ENCODE measurements at places on chromosomes 1 and 21.

DNA sequence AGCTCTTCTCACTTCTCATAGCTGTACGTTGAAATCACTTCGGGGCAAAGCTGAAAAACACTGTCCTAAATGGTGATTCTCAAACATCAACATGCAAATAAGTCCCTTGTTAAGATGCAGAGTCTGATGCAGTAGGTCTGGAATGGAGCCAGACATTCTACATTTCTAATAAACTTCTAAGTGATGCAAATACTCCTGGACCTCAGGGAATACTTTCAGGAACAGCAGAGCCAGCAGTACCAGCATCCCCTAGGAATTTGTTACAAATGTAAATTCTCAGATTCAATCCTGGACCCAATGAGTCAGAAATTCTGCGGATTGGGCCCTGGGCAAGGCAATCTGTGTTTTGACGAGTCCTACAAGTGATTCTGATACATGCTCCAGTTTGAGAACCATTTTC is 152.3 kb downstream of the PCNX2 start:
- DNase-seq = no peak

DNA sequence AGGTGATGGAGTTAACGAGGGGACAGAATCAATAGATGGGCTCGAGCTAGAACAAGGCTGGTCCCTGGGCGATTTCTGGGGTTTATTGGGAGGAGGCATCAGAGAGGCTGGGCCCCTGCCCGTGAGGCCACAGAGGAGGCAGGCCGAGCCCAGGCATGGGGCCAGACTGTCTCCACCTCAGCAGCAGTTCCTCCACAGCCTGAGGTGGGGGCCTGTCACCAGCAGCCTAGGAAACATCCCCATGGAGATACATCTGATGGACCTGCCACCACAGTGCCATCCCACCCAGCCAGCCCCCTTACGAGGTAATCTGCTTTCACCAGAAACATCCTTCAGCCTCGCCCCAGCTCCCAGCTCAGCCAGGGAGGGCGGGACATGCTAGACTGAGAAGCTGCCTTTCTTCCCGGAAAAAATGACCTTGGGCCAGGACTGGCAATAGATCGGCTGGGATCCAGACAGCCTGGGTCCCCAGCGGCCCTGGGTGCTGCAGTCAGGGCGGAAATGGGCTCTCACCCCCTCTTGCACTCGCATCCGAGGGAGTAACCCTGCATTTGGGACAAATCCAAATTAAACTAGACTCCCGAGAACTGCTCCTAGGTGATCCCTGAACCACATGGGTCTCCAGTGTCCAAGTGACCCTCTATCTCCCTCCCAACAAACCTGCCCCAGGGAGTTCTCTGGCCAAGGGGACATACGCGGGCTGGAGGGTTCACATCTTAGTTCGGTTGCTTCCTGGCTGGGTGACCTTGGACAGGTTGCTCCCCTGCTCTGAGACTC is 10.0 kb upstream of the EPHA8 start:
- no peak for DNase-seq

- no peak for DNase-seq
Observed at GRCh38 chr1:43729816-43730463, 22.6 kb downstream of the ST3GAL3 start.

GRCh38 chr21:33828083-33828482 is 87.5 kb downstream of the ATP5PO start:
- no peak for DNase-seq

- DNase-seq = no peak
Observed at GRCh38 chr21:18772404-18772803, 368.8 kb upstream of the TMPRSS15 start.

- DNase-seq = no peak
Observed at GRCh38 chr1:71882226-71882625, 400.1 kb downstream of the NEGR1 start.

- DNase-seq = no peak
Observed at GRCh38 chr1:68291688-68292384, 59.5 kb upstream of the WLS start.

- no peak for DNase-seq
Observed at GRCh38 chr1:167431261-167431908, 86.9 kb downstream of the CD247 start.

- DNase-seq = no peak
Observed at GRCh38 chr1:200784576-200784975, 45.9 kb downstream of the CAMSAP2 start.

DNA sequence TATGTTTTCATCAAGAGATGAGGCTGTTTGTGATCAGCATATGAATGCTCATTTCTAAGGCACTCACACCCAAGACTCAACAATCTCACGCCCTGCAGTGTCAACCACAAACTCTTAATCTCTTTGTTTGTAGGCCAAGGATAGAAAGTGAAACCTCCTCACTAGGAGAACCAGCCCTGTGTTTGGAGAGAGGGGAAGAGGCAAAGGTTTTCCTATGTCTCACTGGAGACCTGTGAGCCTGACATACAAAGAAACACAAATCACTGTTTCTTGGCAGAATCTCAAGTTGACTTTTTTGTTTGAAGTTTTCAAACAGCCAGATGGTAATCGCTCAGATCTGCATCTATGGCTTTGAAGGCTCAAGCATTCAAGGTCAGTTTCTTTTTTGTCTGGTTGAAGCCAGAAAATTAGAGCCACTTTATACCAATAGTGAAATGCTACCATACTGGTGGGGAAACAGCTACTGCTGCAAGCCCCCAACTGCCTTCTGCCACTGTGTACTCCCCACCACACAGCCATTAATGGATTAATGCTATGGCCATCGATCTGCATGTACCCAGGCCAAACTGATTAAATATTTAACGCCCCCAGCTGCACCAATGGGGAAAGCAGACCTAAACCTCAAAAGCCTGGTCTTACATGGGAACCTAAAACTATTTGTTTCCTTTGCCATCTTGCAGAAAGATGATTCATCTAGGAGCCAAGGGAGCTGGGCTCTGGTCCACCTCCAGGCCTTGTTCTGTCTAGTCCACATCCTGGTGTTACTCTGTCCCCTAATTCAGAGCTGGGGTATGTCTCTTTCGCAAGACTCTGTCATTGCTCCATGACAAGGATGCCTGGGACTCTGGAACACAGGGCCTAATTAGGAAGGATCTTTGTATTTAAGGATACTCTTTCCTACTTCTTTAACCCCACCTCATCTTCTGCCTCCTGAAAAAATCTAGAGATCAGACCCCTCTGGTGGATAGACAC is 16.3 kb downstream of the PDZK1 start:
- no peak for DNase-seq

DNA sequence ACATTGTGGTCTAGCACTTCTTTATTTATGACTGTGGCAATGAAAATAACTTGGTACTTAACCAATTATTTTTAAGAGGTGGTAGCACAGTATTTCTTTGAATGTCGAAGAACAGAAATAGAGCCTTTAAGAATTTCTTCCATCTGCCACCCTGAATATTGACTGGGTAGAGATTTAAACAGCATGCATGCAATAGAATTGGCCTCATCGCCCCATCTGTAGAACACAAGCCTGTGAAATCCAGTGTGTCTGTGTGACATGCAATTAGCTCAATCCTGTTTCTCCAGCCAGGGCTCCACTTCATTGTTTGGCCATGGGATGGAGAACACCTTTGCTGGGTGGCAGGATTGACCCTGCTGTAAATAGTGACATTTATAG is 17.1 kb upstream of the KLHDC8A start:
- no peak for DNase-seq

- DNase-seq = no peak
Observed at GRCh38 chr1:153057375-153057774, at the start of gene SPRR2A. SPRR2A (minus strand) TSS chr1:153057512; CDS start chr1:153056735, 777 bp downstream.

DNA sequence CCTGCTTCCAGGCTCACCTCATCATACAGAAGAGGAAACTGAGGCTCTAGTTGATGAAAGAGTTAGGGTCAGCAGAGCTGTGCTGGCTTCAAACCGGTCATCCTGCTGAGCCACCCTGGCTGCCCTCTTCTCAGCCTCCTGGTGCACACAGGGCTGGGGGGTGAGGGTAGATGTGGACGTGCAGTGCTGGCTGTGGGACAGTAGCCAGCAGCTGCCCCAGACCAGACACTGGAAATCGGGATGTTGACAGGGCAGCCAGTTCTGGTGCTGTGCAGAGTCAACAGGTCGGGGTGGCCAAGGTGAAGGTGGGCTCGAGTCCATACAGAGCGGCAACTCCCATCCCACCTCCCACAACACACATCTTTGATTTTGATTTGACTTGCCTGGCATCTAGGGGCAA is 1.5 kb upstream of the CLCNKA start:
- DNase-seq = no peak

DNA sequence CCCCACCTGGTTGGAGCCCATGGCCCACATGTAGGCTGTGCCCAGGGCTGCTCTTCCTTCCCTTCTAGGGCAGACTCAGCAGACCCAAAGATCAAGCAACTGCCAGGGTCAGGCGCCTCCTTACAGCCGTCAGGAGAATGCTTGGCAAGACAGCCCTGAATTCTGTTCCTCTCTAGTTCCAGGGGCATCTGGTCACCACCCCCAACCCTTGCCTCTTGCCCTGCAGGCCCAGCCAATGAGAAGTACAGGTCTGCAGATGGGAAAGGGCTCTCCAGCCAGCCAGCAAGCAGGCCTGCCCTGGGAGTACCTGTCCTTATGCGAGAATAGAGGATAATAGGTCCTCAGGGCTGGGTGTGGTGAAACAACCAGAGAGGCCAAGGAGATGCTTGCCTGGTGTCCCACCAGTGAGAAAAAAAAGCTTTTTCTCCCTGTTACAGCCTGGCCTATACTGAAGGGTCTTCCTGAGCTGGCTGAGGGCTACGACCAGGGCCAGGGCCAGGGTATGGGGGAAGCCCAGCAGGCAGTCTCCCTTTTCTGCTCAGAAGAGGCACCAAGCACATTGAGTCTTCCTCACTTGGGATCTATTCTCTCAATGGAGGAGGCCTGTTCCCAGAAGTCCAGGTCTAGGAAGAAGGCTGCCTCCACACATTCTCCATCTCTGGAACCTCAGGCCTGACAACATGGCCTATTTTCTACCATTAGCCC is 31.4 kb downstream of the NAV1 start:
- DNase-seq = no peak

GRCh38 chr21:29677326-29677725 is 262.5 kb downstream of the GRIK1 start:
- DNase-seq = no peak

DNA sequence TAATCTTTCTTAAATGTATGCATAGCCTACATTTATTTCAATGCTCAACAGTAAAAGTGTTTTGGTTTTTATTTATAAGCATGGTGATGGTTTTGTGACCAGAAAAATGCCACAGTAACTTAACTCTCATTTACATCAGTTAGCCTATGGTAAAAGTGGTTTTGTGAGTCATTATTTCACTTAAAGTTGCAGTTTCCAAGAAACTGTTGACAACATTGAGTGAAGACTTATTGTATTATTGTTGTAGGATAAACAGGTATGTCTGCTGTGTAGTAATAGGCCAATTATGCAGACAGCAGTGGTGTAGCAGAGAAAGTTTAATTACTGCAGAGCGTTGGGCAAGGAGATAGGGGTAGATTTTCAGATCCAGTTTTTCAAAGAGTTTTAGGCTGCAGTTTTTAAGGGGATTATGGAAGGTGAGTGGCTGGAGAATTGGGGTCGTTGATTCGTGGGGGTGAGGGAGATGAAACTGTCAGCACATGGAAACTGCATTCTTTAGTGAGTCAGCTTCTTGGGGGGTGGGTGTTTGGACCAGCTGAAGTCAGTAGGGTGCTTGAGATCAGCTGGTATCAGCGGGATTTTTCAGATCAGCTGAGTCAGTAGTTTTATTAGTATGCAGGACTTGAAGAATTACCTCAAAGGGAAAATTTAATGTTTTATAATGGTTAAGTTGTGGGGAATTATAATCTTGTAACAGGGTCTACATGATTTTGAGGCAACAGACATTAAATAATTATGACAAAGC is 168.7 kb upstream of the FMN2 start:
- no peak for DNase-seq

DNA sequence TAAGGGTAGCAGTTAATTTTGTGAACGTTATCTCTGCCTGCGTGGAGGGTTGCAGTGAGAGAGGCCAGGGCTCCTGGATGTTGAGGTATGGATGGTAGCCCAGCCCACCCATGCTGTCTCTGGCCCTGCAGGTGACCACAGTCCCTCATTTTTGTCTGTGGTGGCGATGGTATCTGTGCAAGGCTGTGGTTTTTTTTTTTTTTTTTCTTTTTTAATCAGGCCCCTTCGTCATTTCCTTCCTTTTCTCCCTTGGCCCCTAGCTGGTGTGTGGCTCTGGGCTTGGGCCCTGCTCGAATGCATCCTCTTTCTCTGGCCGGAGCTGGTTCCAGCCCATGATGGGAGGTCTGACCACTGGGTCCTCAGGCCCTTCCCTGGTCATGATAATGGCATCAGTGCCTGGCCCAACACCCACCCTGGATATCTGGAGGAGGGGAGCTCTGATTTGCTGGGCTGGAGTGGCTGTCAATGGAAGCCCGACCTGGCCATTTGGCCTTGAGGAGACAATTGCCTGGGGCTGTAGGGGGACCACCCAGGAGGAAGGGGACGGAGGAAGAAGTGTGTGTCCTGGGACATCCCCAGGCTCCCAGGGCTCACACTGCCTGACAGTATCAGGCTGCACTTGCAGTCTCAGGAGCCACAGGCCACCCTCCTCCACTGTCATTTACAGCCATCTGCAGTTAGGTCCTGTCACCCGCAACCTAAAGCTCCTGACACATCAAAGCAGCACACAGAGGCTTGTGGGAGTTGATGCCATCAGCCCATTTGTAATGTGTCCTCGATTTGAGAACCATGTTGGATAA is 8.1 kb upstream of the RNF187 start:
- no peak for DNase-seq

GRCh38 chr1:107339775-107340174 is 198.9 kb downstream of the NTNG1 start:
- no peak for DNase-seq

GRCh38 chr1:27529704-27530018 is 39.7 kb upstream of the WASF2 start:
- DNase-seq = no peak

GRCh38 chr1:51861669-51862068 is 16.9 kb downstream of the NRDC start:
- no peak for DNase-seq

- no peak for DNase-seq
Observed at GRCh38 chr1:176800978-176801513, 338.1 kb downstream of the PAPPA2 start.

DNA sequence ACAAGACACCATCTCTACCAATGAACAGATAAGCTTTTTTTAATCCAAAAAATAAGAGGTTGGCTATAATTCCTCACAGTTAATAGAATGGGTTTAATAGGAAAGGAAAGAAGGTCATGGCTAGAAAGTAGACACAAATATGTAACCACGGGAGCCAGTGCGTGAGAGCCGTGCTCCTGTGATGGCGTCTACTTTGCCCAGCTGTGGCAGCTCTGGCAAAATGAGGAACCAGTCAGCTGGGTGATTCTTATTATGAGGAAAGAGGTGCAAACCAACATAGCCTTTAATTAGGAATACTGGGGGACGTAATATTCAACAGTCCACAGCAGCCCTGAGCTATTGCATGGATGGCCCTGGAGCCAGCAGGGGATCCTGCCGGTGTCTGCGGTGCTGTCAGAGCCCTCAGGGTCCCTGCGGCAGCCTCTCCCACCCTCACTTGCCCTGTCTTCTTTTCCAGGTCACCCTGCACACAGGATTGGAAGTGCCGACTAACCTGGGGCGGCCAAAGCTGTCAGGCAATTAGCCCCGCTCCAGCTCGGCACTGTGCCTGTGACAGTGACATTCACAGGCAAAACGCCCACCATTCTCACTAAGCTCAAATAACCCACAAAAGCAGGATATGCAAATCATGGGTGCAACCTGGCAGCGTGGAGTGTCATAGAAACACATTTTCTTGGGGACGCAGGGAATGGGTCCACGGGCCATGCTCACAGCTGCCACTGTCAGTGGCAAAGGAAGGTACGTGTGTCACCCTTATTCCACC is 25.9 kb upstream of the GNPAT start:
- DNase-seq = no peak

GRCh38 chr1:147807405-147807804 is 47.0 kb upstream of the GJA5 start:
- no peak for DNase-seq

GRCh38 chr1:147808025-147808424 is 47.6 kb upstream of the GJA5 start:
- no peak for DNase-seq

All from C1 segment of cervical spinal cord (tissue), 14 donors.